ENCODE measurements at places on chromosomes 13 and 19.

- no peak for DNase-seq
These were observed 1074.4 kb upstream of the PRR20A start for GRCh38 chr13:56066321-56066720.

GRCh38 chr19:31500946-31501345 lies 151.7 kb upstream of the TSHZ3 start:
- DNase-seq, result no peak

- DNase-seq, result peak; percentile 67
These were observed 7.5 kb downstream of the TEX29 start for GRCh38 chr13:111327730-111328573.

- DNase-seq, result peak; percentile 78
These were observed 72.6 kb downstream of the SIPA1L3 start for GRCh38 chr19:37979547-37980082.

- no peak for DNase-seq
These were observed 98.2 kb downstream of the RBM26 start for GRCh38 chr13:79307866-79308298.

- DNase-seq, result no peak
These were observed 17.3 kb downstream of the DHRS12 start for GRCh38 chr13:51786425-51787265.

DNA sequence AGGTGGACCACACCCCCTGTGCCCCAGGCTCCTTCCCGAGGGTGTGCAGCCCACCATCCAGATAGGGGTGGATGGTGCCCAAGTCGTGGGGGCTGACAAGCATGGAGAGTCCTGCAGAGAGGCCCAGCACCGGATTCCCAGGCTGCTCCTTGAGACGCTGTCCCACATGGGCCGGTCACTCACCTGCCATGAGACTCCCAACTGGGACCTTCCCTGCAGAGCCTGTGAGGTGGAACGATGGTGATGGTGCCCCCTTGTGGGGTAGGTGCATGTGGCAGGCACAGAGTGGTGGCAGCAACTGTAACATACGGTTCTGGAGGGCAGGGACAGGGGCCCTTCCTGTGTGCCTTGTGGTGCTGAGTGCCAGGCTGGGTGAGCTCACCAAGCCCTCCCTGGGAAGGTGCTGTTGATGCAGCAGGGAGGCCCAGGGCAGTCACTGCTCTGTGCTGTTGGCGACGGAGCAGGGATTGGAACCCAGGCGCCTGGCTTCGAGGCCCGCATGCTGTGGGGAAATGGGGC lies 33.1 kb downstream of the PPP1R37 start:
- peak; percentile 83 for DNase-seq

- DNase-seq, result peak; percentile 91
These were observed 10.1 kb upstream of the CD22 start for GRCh38 chr19:35318679-35319448.

- no peak for DNase-seq
These were observed 173.4 kb downstream of the KATNAL1 start for GRCh38 chr13:30133996-30134395.

DNA sequence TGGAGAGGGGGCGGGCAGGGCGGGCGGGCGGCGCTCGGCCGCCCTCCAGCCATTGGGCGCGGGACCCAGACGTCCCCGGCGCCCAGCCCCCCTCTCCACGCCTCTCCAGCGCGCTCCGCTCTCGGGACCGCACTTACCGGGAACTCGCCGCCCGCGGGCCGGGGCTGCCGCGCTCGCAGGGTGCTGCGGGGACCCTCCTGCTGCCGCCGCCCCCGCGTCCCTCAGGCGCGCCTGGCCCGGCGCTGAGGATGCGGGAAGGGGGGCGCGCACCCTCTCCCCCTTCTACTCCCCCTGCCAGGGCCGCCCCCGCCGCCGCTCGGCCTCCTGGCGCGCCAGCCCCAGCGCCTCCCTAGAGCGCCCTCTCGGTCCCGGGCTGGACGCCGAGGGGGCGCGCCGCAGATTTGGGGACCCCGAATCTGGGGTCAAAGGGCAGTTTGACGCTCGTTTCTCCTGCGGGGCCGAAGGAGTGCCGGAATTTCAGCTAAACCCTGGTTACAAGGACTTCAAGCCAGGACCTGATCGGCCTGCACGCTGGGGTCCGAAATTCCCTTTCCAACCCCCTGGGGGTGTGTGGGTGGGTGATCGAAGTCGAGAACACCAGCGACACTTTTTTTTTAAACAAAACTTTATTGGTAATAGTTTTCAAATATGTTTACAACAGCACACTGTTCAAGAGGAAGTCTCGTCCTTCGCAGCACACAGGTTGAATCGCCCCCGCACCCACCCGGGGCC lies 696 bp upstream of the SAMD1 start:
- DNase-seq, result peak; percentile 95

GRCh38 chr13:97335488-97336134 lies 98.4 kb upstream of the RAP2A start:
- DNase-seq, result no peak

- peak; percentile 88 for DNase-seq
These were observed 1.4 kb upstream of the SAMD1 start for GRCh38 chr19:14091813-14092462.

- DNase-seq, result no peak
These were observed 31.0 kb downstream of the CILP2 start for GRCh38 chr19:19568802-19569756.

- no peak for DNase-seq
These were observed 276.3 kb upstream of the TSHZ3 start for GRCh38 chr19:31625575-31625974.

- no peak for DNase-seq
These were observed 3.3 kb downstream of the GRIN2D start for GRCh38 chr19:48396824-48397176.

DNA sequence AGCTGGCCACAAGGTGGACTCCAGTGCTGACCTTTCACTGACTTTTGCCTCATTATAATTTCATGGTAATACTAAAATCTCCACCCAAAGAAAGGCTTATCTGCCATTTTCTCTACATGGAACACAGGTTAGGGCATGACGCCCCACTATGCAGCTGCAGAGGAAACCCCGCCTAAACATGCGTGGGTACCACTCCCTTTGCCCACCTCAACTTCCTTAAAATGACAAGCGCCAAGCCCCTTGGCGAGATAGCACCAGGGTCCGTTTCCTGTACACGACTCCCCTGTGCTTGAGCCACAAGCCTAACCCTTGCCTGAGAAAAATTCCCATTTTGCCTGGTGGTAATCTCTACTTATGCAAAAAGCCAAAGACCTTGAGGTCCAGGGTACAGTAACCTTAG lies 36.0 kb upstream of the PABPC3 start:
- no peak for DNase-seq

DNA sequence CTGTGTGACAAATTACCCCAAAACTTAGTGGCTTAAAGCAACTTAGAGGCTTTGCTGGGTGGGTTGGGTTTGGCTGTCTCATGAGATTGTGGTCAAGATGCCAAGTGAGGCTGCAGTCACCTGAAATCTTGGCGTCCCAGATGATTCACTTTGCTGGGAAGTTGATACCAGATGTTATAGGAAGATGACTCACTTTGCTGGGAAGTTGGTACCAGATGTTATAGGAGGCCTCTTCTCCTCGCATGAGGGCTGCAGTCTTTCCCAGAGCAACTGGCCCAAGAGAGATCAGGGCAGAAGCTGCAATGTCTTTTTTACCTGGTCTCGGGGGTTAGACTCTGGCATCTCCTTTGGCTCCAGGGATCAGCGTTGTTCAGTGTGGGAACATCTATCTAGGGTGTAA lies 16.8 kb downstream of the TEX29 start:
- DNase-seq, result no peak

GRCh38 chr13:57552437-57552836 lies 79.1 kb upstream of the PCDH17 start:
- no peak for DNase-seq

- DNase-seq, result no peak
These were observed 65.1 kb downstream of the KCNRG start for GRCh38 chr13:50080203-50080910.

DNA sequence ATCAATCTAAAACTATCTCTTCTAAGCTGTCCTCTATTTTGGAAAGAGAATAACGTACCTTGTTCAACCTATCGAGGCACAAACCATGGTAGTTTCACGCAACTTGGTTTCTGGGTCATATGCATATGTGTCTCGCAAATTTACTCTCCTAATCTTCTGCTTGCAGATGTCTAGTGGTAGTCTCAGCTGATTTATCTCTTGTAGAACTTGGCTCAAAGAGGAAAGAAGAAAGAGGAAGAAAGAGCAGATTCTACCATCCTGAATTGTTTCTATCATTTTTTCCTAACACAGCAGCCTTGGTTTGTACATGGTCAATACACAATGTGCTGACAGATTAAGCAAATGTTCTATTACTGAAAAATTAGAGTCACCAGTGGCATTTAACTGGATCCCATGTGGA lies 282.3 kb downstream of the SPRY2 start:
- DNase-seq, result no peak

DNA sequence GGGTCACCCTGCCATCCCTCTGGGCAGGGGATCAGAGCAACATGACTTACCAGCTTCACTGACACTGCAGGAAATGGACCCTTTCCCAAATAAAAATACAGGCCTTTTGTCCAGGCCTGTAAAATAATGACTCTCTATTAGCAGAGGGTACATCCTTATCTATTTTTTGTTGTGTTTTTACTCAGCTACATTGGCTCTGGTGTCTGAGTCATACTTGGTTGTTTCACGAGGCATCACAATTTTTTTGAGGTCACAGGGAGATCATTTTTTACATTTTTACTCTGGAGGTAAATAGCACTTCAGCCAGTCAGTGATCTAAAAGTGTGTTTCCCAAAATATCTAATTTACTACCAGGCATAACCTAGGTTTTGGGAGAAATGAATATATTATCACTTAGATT lies 6.9 kb upstream of the HTR2A start:
- no peak for DNase-seq

DNA sequence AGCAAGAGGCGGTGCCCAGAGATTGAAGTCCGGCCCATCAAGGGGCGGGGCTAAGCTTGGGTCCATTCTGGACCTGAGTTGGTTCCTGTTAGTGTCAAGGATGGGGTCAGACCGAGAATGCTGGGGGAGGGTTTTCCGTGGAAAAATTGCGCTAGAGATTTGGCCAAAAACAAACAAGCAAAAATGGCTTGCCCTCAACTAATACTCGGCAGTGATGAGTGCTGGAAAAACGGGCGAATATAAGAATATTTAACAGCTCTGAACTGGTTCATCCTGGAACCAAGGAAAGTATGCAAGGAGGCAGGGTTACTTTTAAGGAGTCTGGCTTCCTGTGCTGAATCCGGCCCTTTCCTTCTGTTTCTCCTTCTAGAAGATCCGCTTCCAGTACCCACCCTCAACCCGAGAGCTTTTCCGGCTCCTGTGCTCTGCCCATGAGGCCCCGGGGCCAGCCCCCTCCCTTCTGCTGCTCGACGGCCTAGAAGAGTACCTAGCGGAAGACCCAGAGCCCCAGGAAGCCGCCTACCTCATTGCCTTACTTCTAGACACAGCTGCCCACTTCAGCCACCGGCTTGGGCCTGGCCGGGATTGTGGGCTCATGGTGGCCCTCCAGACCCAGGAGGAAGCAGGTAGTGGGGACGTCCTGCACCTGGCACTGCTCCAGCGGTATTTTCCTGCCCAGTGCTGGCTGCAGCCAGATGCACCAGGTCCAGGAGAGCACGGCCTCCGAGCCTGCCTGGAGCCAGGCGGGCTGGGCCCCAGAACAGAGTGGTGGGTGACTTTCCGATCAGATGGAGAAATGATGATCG lies 880 bp downstream of the SWSAP1 start:
- peak; percentile 95 for DNase-seq

Measured in spleen (tissue), 13 donors.